ENCODE measurements at places on chromosomes 3 and 15.

DNA sequence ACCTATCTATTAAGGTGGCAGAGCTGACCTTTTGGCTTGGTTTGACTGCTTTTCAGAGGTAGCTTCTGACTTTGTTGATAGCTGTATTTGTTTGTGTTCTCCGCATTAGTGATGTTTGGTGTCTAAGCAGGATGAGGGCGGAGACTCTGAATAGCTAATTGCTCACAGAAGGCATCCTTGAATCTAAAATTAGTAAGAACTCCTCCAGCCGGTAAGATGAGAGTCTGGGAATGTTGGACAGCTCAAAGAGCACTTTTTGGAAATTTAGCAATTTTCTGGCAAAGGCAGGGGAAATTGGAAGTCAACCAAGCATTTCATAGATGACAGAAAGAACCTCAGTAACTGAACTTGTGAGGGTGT, 174.1 kb downstream of the KLHL25 start:
- DNase-seq = peak; percentile 23

GRCh38 chr15:77143616-77144015, 72.7 kb upstream of the TSPAN3 start:
- DNase-seq = no peak

- DNase-seq = no peak
Observed at GRCh38 chr15:99017322-99017701, 9.7 kb upstream of the PGPEP1L start.

DNA sequence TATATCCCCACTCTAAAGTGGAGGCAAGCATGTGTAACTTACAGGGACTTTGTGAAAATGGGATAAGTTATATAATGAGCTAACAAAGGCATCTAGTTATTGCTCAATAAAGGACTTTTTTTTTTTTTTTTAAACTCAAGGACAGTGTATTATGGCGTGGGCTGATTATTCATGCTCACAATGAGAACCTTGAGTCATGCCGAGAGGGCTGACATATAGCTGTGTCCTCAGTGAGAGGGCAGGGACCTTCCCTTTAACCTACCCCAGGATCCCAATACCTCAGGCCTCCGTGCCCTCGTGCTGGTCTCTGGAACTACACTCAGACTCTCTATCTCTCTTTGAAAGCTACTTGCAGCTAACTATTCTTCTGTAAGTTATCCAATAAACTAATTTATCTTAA, 319.9 kb upstream of the ICE2 start:
- DNase-seq = no peak

DNA sequence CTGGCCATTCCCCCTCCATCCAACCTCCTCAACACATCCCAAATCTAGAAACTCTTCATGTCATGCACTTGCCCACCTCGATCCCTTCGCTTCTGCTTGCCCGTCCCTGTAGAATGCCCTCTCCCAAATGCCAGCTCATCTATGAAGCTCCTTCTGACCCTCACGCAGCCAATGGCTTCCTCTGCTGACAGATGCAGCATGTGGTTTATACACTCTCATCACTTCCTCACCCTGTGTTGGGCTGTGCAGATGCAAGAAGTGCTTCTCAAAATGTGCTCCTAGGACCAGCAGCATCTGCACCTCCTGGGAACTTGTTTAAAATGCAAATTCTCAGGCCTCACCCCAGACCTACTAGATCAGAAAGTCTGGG, 51.7 kb downstream of the SEMA5B start:
- DNase-seq = no peak

GRCh38 chr3:50487181-50487580, 16.3 kb downstream of the CACNA2D2 start:
- DNase-seq = no peak

- DNase-seq = no peak
Observed at GRCh38 chr3:21500834-21501233, 250.2 kb downstream of the ZNF385D start.

GRCh38 chr3:88408935-88409334, 259.2 kb downstream of the C3orf38 start:
- no peak for DNase-seq

GRCh38 chr3:44991326-44991725, 15.3 kb downstream of the EXOSC7 start:
- DNase-seq = peak; percentile 23

GRCh38 chr3:120393243-120393642, 44.1 kb upstream of the LRRC58 start:
- no peak for DNase-seq

GRCh38 chr3:154123906-154124305, 2.7 kb downstream of the ARHGEF26 start:
- DNase-seq = no peak

DNA sequence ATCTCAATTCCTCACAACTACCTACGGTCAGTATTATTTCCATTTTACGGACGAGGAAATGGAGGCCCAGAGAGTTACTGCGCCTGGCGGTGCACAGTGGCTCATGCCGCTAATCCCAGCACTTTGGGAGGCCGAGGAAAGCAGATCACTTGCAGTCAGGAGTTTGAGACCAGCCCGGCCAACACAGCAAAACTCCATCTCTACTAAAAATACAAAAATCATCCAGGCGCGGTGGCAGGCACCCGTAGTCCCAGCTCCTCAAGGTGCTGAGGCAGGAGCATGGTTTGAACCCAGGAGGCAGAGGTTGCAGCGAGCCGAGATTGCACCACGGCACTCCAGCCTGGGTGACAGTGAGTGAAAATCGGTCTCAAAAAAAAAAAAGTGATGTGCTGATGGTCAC, 187.3 kb downstream of the XXYLT1 start:
- no peak for DNase-seq

DNA sequence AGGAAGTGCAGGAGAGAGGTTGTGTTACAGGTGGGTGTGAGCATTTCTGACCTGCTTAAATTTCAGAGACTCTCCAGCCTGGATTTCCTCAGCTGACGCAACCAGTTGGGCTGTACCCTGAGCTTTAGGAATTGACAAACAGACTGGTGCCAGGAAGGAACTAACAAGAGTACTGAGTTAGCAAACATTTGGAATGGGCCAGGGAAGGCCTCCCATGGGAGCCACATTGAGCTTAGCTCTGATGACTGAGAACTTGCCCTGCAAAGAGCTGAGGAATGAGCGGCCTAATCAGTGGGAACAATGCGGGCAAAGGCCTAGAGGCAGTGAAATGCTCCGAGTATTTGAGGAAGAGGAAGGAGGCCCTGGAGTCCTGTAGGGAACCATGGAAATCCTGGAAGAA, 254.2 kb downstream of the FEZF2 start:
- no peak for DNase-seq

GRCh38 chr3:54977439-54977838, 49.6 kb upstream of the LRTM1 start:
- DNase-seq = no peak

GRCh38 chr3:54932606-54933005, 4.7 kb upstream of the LRTM1 start:
- DNase-seq = no peak

- DNase-seq = peak; percentile 32
Observed at GRCh38 chr3:188834349-188834748, 337.4 kb upstream of the TPRG1 start.

DNA sequence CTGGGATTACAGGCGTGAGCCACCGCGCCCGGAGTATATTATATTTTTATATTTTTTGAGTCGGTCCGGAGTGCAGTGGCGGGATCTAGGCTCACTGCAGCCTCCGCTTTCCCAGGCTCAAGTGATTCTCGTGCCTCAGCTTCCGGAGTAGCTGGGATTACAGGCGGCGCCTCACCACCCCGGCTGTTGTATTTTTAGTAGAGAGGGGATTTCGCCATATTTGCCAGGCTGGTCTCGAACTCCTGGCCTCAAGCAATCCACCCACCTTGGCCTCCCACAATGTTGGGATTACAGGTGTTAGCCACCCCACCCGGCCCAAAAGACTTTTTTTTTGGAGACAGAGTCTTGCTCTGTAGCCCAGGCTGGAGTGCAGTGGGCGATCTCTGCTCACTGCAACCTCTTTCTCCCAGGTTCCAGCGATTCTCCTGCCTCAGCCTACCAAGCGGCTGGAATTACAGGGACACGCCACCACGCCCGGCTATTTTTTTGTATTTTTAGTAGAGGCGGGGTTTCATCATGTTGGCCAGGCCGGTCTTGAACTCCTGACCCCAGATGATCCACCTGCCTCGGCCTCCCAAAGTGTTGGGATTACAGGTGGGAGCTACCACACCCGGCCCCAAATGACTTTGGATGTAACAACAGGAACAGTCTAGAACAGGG, 1.0 kb downstream of the ZNF589 start:
- peak; percentile 5 for DNase-seq

DNA sequence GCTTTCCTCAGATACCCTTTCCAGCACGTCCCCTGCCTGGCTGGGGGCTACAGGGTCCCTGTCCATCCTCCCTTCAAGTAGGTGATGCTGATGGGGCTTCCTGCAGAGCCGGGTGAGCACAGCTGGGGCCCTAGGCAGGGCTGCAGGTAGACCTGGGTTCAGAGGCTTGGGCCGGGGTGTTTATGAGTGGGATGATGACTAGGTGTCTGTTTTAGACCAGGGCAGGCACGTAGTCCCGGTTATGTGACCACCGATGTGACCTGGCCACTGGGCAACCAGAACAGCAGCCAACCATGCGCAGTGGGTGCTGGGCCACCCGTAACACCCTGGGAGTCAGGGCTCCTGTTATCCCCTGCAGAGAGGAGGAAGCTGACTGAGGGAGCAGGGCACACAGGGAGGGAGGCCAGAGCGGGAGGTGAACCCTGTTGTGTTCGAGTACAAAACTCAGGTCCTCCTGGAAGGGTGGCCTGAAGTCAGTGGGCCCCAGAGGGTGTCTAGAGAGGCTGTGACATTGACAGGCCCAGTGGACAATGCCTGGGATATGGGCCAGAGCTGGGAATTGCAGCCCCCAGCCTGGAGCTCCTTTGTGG, 101.6 kb downstream of the PLXNA1 start:
- DNase-seq = no peak

GRCh38 chr15:68979816-68980215, 34.7 kb upstream of the NOX5 start:
- no peak for DNase-seq

DNA sequence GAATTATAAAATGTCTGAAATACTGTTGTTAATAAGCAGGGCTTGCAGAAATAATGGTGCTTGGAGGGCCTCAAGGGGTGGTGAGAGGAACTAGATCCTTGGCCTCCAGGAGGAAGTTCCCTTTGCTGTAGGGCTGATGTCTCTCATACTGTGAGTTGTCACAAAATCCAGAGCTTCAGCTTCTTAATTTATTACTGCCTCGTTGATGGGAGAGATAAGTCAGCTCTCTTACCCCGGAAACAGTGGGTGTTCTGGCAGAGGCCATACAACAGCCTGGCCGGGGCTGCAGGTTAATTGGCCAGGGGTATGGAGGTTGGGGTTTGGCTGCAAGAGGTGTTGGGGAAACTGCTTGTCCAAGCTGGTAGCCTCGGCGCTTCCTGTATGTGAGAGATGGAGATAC, 15.5 kb downstream of the MAPKAPK3 start:
- no peak for DNase-seq

DNA sequence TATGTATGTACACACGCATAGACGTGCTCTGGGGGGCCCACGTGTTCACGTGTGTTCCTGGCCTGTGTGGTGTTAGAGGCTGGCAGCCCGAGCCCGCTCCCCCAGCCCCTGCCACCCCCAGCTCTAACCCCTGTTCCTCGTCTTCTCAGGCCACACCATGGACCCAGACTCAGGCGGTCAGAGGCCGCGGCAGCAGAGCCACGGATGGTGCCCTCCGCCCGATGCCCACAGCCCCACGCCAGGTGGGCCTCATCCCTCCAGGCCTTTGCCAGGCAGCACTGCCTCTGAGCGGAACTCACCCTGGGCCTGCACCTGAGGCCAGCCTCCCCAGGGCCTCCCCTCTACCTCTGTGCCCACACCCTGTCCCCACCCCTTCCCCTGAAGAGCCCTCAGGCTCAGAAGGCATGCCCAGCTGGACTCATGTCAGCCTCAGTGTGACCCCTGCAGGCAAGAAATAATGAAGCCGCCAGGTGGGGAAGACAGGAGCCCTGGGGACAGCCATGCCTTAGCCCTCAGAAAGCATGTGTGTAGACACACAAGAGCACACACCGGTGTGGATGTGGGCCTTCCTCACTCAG, 16.4 kb upstream of the GNAT1 start:
- DNase-seq = no peak

GRCh38 chr15:55255714-55256113, 33.9 kb downstream of the RAB27A start:
- peak; percentile 24 for DNase-seq

GRCh38 chr15:90231028-90232017, 2.4 kb downstream of the CIB1 start:
- DNase-seq = peak; percentile 92

DNA sequence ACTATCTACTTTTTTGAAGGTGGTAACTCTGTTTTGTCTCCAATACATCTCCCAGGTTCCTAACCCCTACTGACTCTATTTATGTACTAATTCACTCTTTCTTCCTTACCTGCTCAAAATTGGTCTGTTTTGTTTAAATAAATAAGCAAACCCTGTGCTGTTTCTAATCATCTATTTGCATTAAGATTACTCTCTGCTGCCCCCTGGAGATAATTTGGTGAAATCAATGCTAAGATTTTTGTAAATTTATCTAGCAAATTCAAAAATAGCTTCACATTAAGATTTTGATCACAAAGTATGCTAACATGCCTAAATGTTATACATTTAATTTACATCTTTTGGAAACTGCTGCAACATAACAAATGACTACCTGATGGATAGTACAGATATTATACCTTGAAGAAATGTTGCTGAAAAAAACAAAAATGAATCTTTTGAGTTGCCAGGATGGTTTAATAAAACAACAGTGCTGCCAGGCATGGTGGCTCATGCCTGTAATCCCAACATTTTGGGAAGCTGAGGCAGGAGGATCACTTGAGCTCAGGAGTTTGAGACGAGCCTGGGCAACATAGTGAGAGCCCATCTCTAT, 4.4 kb upstream of the CD200R1 start:
- peak; percentile 47 for DNase-seq

- DNase-seq = no peak
Observed at GRCh38 chr15:81859737-81860516, 185.9 kb downstream of the MEX3B start.

DNA sequence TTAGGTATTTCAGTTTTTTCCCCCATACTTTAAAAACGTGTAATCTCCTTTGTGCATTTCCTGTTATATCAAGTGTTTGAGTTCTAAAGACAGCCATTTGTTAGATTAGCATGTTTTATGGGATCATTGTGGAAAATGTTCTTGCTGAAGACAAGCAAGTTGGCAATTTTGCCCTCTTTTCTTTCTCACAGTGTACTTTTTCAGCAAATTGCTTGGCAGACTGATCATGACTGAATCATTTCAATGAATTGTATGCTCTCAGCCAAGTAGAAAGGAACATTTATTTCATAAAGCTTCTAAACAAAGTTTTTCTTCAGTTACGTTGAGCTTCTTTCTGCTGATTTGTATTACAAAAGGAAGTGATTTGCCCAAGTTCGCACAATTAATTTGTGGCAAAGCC, 51.6 kb downstream of the ATG7 start:
- no peak for DNase-seq

- no peak for DNase-seq
Observed at GRCh38 chr3:11459186-11459824, 184.4 kb downstream of the VGLL4 start.
